ENCODE measurements at places on chromosomes 3 and 15. TPM values are rescaled to one million over a fixed set of nuclear protein-coding genes. Genes with fewer than 3 reads are reported as not detected.

Gene CFAP100
- total RNA-seq, result not detected

Gene CFAP20DC
- 0.98 TPM for total RNA-seq

Gene UACA
- 7.6 TPM for total RNA-seq

Gene HCLS1
- 17.2 TPM for total RNA-seq

Gene SPINK8
- not detected for total RNA-seq

Gene AGTR1
- total RNA-seq, result 52.2 TPM

Gene DAZL
- total RNA-seq, result not detected

Gene GP9
- 12.0 TPM for total RNA-seq

Gene DNAH12
- total RNA-seq, result 0.08 TPM

Gene RAB7A
- total RNA-seq, result 34.6 TPM

Gene TRPM1
- not detected for total RNA-seq

Gene B4GALT4
- total RNA-seq, result 14.6 TPM

Gene IQCH
- 0.65 TPM for total RNA-seq

Gene EPM2AIP1
- total RNA-seq, result 9.0 TPM

Gene CELSR3
- 0.33 TPM for total RNA-seq

Gene MCF2L2
- total RNA-seq, result 0.47 TPM

Gene SERINC4
- not detected for total RNA-seq

Gene ADAM10
- total RNA-seq, result 55.6 TPM
